CD4-positive, alpha-beta T cell treated with Interleukin-21 for 1 hour (primary cell): ENCODE measurements at places on chromosomes 1 and 21.

GRCh38 chr1:32197074-32197473 lies 3.3 kb upstream of the CCDC28B start:
- no peak for DNase-seq

DNA sequence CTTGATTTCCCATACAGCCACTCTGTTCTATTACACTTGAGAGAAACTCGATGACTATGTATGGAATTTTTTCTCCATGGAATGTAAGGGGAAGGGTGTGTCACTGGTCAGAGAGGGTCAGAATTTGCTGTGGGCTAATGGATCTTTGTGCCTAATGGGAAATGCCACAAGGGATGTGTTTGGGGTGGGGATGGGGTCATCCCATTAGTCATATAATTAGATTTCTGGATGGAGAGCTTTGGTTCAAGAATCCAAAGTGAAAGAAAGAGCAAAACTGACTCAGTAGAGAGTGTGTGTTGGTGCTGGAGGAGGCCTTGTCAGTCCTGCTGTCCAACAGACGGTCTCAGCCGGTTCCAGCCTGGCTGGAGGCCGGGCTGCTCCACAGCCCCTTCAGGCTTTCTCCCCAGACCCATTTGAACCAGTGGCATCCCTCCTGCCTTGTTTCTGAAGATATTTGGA lies 86.4 kb downstream of the LAMC2 start:
- no peak for DNase-seq

DNA sequence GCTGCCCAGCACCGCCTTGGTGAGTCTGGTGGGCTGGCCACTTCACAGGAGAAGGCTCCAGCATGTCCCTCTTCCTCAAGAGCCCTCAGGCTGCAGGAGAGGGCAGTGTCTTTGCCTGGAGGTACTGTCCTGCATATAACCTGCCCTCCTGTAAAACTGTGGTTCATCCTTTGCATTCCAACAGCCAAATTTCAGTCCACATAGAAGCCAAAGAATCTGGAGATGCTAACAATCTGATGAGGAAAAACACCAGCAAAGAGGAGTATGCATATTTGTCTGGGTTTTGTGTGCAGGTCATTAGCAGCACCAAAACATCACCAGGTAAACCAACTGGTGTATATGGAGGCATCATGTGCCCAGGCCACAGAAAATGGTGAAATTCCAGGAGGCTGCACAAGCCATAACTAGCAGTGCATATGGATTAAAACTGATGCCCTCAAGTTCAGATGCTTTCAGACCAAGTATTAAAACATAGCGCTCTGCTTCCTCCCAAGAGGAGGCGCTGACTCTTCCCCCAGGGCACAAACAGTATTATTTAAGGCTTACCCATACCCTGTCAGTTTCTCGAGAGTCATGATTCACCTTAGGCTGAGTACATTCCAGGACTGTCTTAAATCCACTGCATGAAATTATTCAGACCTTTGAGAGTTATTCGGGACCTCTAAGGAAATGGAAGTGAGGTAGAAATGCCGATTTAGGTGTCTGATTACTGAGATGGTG lies 150.5 kb upstream of the COA6 start:
- no peak for DNase-seq

DNA sequence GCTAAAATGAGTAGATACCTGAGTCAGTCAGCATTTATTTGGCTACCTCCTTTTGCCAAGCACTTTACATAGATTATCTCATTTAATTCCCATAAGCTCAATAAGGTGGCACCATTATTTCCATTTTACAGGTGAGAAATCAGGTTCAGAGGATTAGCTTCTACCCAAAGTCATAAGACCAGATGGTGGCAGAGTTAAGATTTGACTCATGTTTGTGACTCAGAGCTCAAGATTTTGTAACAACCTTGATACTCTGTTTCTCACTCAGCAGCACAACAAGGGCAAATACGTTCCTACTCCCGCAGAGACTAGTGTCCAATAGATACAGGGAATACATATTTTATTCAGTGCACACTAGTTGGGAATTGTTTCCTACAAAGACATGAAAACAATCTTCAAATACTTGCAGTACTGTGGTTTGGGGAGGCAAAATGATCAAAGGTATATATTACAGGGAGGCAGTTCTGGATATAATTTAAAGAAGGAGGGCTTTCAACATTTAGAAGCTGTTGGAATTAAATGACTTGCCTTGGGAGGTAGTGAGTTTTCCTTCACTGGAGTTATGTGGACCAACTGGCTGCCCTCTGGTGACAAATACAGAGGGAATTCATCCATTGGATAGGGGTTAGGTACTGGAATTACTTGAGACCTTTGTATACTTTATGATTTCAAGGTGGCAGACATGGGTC lies 3.6 kb downstream of the LEPR start:
- no peak for DNase-seq

DNA sequence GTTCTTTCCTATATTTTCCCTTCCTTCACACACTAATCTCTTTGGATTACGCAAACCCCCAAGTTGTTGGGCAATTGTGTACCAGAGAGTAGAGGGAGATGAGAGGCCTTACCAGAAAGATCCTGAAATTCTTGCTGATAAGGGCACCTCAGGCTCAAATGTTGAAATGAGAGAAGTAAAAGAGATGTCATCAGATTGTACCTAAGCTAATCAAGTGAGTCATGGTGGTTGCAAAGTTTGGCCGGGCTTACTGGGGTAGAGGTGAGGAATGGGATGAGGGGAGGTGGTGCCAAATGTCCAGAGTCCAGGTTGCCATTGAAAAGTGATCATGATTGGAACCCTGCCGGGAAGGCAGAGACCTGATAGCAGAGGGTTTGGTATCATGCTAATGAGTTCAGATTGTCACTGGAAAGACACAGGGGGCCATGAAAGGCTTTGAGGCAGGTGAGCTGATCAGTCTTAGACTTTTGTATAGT lies 43.1 kb downstream of the OPTC start:
- DNase-seq, result no peak

DNA sequence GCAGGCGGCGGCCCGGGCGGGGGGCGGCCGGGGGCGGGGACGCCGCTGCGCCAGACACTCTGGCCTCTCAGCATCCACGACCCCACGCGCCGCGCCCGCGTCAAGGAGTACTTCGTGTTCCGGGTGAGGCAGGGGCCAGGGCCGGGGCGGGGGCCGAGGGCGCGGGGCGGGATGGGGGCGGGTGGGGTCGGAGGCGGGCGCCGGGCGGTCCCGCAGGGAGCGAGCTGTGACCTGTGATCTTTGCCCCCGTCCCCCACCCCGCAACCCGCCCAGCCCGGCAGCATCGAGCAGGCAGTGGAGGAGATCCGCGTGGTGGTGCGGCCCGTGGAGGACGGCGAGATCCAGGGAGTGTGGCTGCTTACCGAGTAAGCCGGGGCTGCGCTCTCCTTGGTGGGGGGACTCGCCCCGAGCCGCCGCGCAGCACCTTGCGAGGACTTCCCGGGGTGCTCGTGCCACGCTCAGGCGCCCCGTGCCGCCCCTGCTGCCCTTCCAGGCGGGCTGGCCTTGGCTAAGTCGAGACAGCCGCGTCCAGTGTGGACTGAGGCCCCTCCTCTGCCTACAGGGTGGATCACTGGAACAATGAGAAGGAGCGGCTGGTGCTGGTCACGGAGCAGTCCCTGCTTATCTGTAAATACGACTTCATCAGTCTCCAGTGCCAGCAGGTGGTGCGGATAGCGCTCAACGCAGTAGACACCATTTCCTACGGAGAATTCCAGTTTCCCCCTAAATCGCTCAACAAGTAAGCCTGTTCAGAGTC lies 514 bp downstream of the TPRG1L start:
- DNase-seq, result no peak

- DNase-seq, result no peak
Measured at GRCh38 chr1:224368409-224368808, 11.7 kb downstream of the CNIH4 start.

DNA sequence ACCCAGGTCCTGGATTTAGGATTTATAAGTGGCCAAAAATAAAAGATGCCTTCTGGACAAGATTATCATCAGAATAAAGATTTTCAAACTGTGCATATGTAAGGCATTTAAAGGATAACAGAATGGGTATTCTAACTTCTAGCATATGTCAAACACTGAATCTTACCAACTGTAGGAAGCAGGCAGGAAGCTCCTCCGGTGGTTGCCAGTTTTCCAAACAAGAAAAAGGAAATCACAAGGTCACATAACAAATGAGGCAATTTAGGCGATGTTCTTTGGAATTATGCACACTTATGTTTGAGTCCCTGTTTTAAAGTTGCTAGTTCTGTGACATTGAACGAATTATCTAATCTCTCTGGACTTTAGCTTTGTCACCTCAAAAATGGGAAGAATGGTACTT lies 48.9 kb downstream of the ATP6V1G3 start:
- no peak for DNase-seq

DNA sequence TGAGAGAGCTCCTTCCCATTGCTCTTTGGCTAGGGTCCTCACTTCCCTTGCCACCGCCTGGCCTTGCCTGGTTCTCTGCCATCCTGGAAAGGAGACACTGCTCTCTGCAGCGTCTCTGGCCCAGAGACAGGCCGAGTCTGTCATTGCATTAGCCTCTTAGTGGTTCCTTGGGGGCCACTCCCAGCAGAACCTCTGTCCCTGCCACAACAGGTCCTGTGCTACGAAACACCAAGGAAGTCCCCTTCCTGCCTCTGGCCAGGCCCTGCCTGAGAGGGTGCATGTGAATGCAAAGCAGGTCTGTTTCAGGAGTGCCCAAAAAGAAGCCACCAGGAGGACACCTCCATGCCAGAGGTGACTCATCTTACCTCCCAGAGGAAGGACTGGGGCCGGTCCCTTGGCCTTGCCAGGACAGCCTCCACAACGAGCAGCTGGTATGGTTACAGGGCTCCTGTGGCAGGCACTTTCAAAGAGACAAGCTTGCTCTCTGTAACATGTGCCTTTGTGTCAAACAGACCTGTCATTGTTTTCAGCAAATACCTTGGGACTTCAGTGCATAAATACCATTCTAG lies 59.6 kb downstream of the VPS26C start:
- DNase-seq, result no peak

- DNase-seq, result no peak
Measured at GRCh38 chr1:198042168-198042567, 114.6 kb upstream of the NEK7 start.

- DNase-seq, result no peak
Measured at GRCh38 chr21:15379776-15380175, 315.0 kb upstream of the NRIP1 start.

- DNase-seq, result no peak
Measured at GRCh38 chr1:59733443-59734141, 81.2 kb upstream of the HOOK1 start.

GRCh38 chr1:160363951-160364735 lies 2.7 kb upstream of the NHLH1 start:
- DNase-seq, result no peak
